G401 (cell line): ENCODE measurements at places on chromosomes 1 and 21. TPM values are rescaled to one million over a fixed set of nuclear protein-coding genes. Genes with fewer than 3 reads are reported as not detected.

GRCh38 chr1:28449904-28450303, 55.9 kb upstream of the RCC1 start:
- DNase-seq = no peak

GRCh38 chr1:225923381-225923691, 714 bp downstream of the PYCR2 start:
- DNase-seq = no peak

DNA sequence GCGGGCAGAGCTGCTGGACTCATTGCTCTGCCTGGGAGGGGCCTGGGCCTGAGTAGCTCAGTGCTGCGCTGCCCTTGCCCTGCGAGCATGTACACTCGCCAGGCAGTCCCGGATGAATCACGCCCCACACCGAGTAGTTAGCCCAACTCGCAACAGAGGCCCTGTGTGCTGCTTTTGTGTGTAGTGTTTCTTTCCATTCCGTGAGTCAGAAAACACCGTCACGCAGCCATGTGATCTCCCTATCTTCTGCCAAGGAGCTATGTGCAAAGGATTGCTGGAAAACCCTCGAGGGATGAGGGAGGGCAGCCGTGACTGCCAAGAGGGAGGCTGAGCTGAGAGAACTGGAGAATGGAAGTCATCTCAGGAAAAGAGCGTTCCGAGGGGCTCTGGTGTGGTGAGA, 37.3 kb downstream of the NENF start:
- DNase-seq = peak; percentile 21

GRCh38 chr1:162644986-162645314, 12.7 kb downstream of the DDR2 start:
- no peak for DNase-seq

GRCh38 chr1:247212012-247212411, 40.2 kb upstream of the ZNF124 start:
- DNase-seq = no peak

GRCh38 chr21:41139275-41139674, 28.7 kb upstream of the BACE2 start:
- DNase-seq = no peak

GRCh38 chr1:201506557-201507359, at the start of gene CSRP1:
Gene CSRP1 (minus strand): TSS chr1:201507123. CDS start chr1:201496303, 10,820 bp downstream.
- DNase-seq = no peak

DNA sequence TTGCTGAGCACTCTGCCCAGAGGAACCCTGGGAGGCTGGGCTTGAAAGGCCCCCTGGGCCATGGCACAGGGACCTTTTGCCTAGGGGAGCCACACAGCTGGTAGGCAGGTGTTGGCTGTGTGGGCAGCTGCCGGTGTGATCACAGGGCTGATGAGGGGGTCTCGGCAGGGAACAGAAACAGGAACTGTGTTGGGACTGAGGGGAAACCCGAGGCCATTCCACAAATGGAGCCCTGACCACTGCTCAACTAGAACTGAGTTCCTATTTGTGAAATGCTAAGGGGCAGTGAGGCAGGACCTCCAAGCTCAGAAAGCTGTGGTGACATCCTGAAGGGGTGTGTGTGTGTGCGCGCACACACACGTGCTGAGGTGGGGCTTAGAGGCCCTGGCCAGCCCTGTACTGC, 6.4 kb upstream of the THEM5 start:
- DNase-seq = no peak

- DNase-seq = peak; percentile 44
Observed at GRCh38 chr1:240611619-240612480, at the start of gene GREM2. Gene GREM2 (minus strand): TSS chr1:240612155. CDS start chr1:240493475, 118,680 bp downstream.

DNA sequence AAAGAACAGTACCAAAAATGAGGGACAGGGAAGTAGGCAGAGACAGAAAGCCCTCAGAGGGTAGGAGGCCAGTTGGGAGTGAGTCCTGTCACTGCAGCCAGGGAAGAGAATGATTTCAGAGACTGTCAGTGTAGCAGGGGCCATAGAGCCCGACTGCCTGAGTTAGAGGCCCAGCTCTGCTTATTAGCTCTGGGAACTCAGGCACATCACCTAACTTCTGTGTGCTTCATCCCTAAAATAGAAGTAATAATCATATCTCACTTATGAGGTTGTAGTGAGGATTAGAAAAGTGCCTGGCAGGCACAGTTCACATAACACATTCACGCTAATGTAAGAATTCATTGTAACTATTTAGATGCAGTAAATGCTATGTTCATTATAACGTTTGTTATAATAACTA, 18.3 kb downstream of the NPL start:
- no peak for DNase-seq

- DNase-seq = no peak
Observed at GRCh38 chr1:245108909-245109308, 45.9 kb upstream of the KIF26B start.

- no peak for DNase-seq
Observed at GRCh38 chr21:28253338-28253737, 739.3 kb downstream of the LTN1 start.

DNA sequence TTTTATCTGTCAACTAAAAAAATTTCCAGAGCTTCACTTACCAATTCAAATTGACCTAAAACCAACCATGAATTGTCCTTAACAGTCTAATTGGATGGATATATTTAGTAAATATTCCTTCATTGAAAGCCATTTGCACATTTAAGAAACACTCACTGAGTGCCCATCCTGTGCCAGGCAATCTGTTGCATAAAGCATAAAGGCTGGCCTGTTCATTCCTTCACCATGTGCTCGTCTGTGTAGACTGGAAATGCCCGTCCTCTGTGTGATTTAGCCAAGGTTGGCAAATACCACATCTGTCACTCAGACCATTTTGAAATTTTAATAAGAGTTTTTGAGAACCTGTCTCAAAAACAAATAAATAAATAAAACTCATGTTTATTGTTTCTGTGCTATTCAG, 57.1 kb downstream of the ZNF684 start:
- DNase-seq = peak; percentile 40

- no peak for DNase-seq
Observed at GRCh38 chr1:51301152-51301843, 29.1 kb downstream of the TTC39A start.

DNA sequence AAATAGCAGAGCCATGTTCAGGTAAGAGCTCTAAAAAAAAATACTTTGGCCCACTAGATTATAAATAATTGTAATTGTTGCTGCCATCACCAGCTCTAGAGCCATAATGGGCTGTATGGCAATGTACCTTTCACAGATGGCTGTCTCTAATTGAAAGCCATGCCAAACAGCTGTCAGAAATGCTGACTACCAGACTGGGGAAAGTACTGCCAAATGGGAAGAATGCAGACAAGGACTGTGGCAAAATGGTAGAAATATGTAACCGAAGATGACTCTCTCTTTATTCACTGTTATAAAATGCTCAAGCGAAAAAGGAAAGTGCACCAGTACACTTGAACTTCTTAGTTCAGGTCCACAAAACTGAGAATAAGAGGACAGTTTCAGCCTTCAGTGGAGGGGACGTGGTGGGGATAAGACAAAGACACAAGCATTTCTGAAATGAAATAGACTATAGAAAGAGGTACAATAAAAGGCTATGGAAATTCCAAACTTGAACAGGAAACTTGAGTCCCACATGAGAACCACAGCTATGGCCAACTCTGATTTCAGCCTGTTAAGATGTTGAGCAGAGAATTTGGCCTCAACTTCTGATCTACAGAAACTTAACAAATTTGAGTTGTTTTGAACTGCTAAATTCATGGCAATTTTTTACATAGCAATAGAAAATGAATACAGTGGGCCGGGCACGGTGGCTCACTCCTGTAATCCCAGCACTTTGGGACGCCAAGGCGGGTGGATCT, 46.5 kb upstream of the LPGAT1 start:
- DNase-seq = peak; percentile 28

DNA sequence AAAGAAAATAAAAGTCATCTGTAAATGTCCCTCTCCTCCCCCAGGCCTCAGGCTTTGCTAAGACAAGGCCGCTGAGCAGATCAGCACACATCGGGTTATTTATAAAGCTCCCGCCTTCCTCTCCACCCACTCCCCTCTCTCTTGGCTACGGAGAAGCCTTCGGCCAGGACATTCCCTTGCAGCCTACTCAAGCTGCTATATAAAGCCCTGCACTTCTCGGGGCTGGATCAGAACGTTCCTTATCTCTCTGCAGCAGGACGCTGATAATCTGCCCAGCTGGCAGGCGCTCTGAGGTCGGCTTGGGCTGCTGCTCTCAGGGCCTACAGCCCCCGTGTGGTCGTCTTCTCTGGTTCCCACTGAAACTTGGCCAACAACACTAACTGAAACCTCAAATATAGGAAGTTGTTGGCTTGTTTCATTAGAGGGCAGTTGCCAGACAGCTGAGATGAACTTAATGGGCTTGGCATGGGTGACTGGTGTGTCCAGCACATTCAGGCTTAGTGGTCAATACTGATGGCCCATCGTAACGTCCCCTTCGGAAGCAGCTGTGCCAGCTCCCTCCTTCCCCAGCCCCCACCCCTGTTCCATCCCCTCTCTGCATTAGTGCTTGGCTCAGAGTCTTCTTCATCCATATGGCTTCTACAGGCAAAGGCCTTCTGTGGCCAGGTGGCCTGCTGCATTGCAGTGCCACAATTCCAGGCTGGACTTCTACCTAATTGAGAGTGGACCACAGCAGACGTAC, 64.6 kb downstream of the IER5 start:
- peak; percentile 96 for DNase-seq

- DNase-seq = no peak
Observed at GRCh38 chr1:17958704-17959103, 148.9 kb upstream of the IGSF21 start.

GRCh38 chr21:45613396-45613795, 30.1 kb upstream of the PCBP3 start:
- DNase-seq = no peak

GRCh38 chr1:112312315-112312714, 83.7 kb upstream of the CTTNBP2NL start:
- no peak for DNase-seq

- peak; percentile 90 for DNase-seq
Observed at GRCh38 chr1:167137332-167137781, 43.5 kb downstream of the STYXL2 start.

Gene ADAR
- 67.4 and 94.1 TPM in 2 replicates for total RNA-seq

Gene KIRREL1
- 29.9 and 31.1 TPM in 2 replicates for total RNA-seq

Gene LRIF1
- total RNA-seq = 23.0 and 50.7 TPM in 2 replicates

Gene FCGR3B
- not detected in 2 replicates for total RNA-seq
